ENCODE measurements at places on chromosomes 1 and 21.

DNA sequence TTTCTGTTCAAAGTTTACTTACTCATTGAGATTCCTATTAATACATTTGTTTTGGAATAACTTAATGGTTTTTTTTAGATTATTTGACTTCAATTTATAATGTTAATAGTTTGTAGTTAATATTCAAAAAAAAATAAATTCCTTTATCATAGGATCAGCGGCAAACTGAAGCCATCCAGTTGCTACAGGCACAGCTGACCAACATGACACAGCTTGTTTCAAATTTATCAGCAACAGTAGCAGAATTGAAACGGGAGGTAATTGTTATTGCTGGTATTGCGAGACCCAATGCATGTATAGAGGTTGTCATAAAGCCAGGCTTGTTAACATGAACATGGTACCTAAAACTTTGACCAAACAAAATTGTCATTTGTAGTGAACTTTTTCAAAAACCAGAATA lies 59.0 kb upstream of the FASLG start:
- no peak for DNase-seq

- no peak for DNase-seq
Measured at GRCh38 chr1:56808410-56808809, 10.8 kb downstream of the FYB2 start.

- no peak for DNase-seq
Measured at GRCh38 chr1:29518183-29518835, 282.0 kb downstream of the PTPRU start.

DNA sequence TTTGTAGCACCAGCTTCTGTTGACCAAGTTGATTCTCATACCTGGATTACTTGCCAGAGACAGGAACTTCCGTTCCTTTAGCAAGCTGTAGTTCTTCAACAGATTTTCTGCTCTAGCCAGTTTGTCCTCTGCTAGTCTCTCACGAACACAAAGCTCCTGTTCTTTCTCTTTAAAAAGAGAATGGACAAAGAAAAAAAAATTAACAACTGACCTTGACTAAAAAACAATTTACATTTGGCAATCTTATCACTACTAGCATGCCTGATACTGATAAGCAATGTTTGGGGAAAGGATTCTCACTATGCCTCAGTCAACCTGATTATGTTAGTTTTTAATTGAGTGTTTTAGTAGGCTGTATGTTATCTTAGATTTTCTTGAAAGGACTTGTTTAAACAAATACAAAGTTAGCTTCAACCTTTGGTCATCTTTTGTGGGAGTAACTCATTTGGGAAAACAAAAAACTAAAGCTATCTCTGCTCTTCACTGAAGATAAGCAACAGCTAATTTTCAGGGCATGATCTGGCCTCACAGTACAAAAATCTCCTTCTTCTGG lies 8.3 kb downstream of the NEK2 start:
- no peak for DNase-seq

- no peak for DNase-seq
Measured at GRCh38 chr1:65386439-65386838, 34.0 kb upstream of the LEPR start.

DNA sequence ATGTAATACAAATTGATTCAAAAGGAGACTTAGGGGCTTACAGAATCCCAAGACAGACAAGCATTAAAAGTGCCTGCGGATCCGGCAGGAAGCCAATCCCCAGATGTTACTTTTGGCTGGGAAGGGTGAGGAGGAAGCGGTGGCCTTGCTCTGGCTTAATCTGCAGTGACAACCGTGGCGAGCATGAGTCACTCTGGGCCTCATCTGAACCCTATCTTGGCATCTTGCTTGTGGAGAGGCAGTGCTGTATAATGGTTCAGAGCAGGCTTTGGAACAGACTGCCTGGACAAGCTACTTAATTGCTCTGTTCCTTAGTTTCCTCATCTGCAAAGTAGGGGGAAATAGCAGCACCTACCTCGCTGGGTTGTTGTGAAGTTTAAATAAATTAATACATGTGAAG lies 74.1 kb downstream of the XCL2 start:
- DNase-seq: peak; percentile 52

DNA sequence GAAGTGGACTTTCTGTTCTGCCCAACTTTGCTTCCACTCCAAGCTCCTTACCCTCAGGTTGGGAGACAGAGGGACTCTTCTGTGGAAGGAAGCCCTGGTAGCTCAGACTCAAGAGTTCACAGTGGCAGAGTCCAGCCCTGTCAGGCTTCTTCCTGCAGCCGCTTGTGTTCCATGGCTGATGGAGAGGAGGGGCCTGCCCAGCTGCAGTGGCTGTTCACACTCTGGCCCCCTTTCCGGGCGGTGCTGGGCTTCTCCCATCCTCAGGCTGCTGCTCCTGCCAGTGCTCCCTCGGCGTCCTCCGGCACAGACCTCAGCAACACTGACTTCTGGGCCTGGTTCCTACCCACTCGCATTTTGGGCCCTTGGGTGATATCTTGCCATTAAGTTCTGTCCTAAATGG lies 4.0 kb downstream of the KRTAP10-1 start:
- DNase-seq: no peak

DNA sequence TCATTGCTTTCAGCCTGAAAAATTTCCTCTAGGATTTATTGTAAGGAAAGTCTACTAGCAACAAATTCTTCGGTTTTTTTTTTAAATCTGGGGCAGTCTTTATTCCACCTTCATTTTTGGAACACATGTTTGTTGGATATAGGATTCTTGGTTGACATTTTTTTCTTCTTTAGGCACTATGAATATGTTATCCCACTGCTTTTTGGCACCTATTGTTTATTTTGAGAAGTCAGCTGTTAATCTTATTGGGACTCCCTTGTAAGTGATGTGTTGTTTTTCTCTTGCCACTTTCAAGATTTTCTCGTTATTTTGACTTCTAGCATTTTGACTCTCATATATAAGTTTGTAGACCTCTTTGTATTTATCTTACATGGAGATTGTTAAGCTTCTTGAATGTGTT lies 99.3 kb downstream of the NPHS2 start:
- no peak for DNase-seq

GRCh38 chr21:37568916-37569315 lies 202.3 kb downstream of the DYRK1A start:
- DNase-seq: no peak

DNA sequence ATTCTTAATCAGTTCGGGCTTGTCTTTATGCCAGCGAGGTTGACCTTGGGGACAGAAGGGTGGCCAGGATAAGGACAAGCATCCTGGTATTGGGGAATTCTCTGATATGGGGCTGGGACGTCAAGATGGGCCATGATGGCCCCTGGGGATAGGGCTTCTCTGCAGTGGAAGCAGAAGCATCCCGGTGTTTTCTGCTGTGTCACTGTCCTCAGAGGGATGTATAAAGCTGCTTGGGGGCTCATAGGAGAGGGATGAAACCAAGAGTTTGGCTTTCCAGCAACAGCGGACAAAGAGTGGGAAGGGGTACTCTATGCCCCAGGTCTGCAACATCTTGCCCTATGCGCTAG lies 1.4 kb upstream of the ATP1B1 start:
- no peak for DNase-seq

DNA sequence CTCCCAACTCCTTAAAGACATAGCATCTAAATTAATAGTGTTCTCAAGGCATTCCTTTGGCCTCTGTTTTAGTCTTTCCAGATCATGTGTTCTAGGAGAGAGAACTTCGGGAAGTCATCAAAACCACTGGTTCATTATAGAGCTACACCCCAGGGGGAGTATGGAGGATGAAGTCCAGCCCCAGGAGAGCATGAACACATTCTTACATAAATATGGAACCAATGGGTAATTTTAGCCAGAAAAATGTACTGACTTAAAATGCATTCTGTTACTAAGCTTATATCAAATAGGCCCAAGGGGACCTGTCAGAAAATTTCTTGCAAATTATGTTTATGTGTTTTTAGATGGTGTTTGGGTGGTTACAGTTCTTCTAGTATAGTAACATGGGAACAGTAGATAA lies 165.2 kb downstream of the NTMT2 start:
- DNase-seq: no peak

GRCh38 chr21:14686466-14687267 lies 140.6 kb upstream of the SAMSN1 start:
- DNase-seq: no peak

- no peak for DNase-seq
Measured at GRCh38 chr1:234093741-234094140, 189.3 kb downstream of the SLC35F3 start.

DNA sequence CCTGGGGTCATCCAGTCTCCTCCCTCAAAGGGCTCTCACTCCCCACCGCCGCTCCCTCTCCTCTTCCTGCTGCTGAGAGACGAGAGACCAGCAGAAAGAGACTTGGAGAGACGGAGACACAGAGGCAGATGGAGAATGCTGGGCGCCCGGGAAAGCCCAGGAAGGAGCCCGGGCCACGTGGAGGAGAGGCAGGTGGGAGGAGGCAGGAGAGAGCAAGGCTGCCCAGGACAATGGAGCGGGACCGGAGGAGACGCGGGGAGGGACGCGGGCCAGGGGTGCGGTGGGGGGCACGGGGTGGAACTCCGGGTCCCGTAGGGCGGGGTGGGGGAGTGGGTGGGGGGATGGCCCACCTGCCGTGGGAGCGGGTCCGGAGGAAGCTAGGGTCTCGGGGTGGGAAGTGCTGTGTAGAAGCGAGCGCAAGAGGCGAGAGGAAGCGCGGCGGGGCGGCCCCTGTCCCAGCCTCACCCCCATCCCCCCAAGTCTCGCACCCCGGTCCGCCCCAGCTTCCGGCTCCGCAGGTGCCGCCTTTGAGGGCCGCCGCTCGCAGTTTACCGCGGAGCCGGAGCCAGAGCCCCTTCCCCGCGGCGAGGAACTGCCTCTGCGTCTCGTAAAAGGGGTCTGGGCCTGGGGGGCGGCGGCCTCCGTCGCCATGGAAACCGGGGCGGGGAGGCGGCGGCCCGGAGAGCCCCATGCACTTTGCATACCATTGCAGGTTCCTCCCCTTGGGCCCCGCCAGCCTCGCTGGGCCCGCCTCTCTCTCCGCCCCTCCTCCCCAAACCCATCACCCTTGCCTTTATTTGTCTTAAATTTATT lies 11.7 kb upstream of the EPHA2 start:
- DNase-seq: peak; percentile 82

DNA sequence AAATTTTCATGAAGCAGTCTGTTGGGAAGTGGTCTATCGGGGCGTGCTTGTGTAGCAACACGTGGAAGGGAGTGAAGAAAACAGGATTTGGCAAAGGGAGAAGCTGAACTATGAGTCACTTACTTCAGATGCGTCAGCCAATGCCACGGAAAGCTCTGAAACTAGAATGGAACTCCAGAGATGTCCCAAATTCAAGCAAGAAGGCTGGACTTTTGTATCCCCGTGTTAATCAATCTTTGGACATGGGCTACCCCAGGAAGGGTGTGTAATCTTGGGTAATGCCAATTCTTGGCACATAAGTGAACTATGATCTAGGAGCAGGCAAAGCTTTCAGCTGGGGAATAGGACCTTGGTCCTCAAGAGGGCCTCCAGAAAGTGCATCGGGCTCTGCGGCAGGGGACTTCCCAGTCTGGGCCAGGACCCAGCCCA lies 102.6 kb downstream of the ADSS2 start:
- DNase-seq: no peak

DNA sequence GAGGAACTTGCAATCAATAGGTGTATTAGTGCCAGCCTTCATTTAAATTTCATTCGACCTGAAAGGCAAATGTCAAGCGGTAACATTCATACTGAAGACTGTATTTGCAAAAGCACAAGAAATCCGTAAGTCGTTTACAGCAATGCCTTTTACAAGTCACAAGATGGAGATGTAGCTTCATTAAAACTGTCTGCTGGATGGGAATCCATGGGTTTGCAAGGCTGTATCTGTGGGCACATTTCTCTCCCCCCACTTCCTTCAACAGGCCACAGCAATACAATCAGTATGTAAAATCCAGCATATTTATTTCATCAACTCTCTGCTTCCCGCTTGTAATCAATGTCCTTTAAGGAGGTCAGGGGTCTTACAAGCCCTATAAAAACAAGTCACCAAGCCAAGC lies 147.1 kb downstream of the SLC45A1 start:
- no peak for DNase-seq

DNA sequence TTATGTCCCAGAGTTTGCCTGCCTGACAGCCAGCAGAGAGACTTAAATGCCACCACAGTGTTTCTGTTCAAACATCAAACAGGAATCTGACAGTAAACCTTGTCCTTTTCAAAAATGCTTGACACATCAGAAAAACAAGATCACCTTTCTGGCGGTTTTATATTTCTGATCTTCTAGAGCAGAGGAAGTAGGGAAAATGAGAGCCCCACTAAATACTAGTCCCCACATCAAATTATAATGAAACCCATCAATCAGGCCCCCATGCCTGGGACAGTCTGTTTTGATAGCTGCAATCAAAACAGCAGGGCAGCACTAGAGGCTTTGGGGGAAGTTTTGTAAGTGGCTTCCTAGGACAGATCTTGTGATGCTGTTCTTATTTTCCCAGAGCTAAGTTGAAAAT lies 129.3 kb downstream of the CNIH3 start:
- no peak for DNase-seq

GRCh38 chr1:226611301-226611700 lies 62.7 kb downstream of the STUM start:
- no peak for DNase-seq

DNA sequence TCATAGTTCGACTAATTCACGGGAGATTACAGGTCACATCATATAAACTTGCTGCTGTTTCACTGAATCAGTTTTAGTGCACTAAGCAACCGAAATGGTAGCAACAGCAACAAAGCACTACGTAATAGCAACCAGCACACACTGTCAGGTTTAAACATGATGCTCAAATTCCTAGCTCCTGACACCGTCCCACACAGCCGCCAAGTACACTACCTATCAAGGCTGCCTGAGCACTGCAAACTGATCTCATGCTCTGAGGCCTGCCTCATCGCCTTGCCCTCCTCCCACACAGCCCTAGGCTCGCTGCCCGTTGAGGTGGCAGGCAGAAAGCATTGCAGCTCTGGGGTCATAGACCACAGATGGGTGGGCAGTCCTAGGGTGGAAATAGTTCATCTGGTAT lies 12.4 kb downstream of the LAMC2 start:
- no peak for DNase-seq

DNA sequence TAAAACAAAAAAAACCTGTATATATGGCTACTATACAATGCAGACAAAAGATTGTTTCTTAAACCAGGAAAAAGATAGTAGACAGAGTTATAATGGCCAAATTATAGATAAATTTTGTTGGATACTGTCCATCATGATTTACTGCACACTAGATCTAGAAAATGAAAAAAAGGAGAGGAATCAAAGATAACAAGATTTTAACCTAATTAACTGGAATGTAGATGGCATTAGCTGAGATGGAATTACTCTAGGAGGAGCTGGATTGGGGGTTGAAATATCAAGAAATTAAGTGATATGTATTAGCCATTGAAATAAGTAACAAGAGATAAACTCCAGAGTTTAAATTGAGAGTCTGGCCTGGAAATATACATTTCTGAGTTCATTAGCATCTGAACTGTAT lies 1489.1 kb downstream of the PLA2G4A start:
- DNase-seq: no peak

- DNase-seq: peak; percentile 59
Measured at GRCh38 chr1:9196129-9197040, 38.2 kb upstream of the H6PD start.

Measured in mucosa of descending colon (tissue), 3 donors.